ENCODE measurements at places on chromosomes 3 and 15.

- no peak for DNase-seq
Observed at GRCh38 chr3:47406762-47407149, 25.9 kb downstream of the PTPN23 start.

- DNase-seq = no peak
Observed at GRCh38 chr3:187750006-187750512, 4.8 kb upstream of the BCL6 start.

GRCh38 chr3:112500621-112501020 lies 1.3 kb upstream of the BTLA start:
- DNase-seq = no peak

GRCh38 chr3:149019580-149019979 lies 28.2 kb downstream of the GYG1 start:
- DNase-seq = no peak

DNA sequence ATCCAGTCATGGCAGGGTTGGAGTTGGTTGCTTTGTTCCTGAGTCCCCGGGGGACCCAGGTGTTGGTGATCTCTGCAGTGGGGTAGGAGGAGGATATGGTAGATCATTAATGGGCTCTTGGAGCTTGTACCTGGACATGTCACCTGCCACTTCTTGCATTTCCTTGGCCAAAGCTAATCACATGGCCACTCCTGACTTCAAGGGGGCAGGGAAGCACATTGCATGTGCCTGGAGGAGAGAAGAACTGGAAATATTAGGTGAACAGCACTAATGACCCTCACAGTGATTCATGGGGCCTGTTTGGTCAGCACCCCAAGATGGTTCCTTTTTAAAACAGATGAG lies 87.1 kb upstream of the MYZAP start:
- no peak for DNase-seq

DNA sequence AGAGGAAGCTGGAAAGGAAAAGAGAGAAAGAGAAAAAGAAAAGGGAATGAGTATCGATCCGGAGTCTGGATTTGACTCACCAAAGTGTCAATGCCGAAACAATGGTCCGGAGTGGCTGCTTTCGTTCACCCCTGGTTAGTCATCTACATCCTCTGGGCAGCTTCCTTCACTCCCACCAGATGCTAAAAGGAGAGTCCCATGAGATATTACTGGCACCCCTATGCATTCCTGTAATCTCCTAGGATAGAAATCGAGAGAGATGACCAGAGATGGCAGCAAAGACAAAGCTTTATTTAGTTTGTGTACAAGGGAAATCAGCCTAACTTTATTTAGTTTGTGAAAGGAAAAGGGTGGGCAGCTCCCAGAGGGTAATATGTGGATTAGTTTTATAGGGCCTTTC lies 622.2 kb downstream of the ZPLD1 start:
- no peak for DNase-seq

- no peak for DNase-seq
Observed at GRCh38 chr3:146163584-146163983, 2.6 kb upstream of the PLOD2 start.

DNA sequence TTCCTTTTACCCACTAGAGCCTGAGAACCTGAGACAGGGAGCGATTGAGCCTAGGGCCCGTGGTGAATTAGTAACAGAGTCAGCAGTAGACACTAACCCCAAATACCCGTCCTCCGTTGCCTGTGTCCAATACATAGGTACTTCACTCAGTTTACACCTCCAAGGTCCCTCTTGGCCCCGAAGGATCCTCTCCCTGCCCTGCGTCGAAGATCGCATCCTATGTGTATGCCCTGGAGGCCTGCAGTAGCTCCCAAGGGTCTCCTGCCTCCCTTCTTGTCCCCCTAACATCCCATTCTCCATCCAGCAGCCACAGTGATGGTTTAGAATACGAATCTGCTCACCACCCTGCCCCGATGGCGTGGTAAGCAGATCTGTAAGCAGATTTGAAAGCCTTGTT lies 67.0 kb downstream of the ISG20 start:
- DNase-seq = no peak

GRCh38 chr3:171165499-171165921 lies 139.0 kb upstream of the SLC2A2 start:
- DNase-seq = no peak

DNA sequence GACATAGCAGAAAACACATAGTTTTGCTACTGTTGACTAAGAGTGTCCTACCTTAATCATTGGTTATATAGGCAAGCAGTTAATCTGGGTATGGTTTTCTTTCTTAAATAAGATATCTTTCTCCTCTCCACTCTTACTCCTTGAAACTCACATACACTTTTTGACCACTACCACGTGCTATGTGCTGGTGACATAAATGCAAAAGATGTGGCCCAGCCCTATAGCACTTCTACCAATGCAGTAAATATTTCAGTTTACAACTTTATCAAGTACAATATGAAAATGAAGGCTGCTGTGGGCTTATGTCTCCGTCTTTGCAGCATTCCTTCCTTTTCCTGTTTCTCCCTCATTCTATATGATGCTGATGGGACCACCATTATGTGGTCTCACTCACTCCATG lies 410.2 kb upstream of the CFAP20DC start:
- no peak for DNase-seq

DNA sequence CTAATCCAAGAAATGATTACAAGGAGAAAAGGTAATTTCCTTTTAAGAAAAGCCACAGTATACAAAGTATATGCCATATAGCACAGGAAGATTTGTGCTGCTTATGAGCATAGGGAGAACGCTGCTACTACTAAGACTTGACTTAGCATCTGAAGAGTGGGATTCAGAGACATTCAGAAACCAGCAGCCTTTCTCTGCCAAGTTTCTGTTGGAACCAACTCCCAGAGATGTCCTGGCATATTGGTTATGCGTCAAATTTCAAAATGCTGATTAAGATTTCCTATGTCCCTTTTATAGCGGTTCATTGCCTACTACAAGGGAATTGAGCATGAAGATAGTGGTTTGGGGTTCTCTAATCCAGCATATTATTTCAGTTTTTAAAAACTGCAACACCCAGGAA lies 4.9 kb downstream of the NR2E3 start:
- no peak for DNase-seq

DNA sequence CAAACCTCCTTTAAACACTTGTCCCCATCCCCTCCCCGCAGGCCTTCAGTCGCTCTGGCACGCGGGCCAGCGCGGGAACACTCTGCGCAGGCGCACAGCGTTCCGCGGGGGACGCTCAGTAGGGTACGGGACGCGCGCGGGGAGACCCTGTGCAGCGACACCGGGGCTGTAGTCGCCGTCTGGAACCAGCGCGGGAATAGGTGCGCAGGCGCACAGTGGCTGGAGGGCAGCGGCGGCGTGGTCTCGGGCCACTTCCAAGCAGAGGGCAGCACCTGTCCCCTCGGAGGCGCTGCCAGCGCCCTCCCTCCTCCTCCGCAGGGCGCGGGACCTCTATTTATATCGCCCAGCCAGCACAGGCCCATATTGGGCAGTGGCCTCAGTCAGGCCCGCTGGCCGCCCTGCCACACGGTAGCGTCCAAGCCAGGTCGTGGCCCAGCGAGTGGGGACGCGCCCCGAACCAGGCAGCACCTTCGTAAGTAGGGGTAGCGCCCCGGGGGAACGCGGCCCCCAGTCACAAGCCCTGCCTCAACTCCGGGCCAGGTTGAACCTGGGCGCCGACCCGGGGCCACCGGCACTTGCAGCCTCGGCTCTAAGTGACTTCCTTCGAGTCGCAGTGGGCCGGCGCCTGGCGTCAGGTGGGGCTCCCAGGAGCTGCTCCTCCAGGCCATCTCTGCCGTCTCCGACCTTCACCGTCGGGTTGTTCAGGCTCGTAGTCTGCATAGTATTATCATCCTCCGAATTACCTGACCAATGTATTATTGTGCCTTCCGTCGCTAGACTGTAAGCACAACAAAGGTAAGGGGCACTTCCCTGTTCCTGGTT lies at the start of gene KBTBD12:
Gene KBTBD12, plus strand, starts transcription at position 118 of the 822 bp plus-strand sequence. CDS start 7,830 bp downstream, outside the sequence.
- no peak for DNase-seq

DNA sequence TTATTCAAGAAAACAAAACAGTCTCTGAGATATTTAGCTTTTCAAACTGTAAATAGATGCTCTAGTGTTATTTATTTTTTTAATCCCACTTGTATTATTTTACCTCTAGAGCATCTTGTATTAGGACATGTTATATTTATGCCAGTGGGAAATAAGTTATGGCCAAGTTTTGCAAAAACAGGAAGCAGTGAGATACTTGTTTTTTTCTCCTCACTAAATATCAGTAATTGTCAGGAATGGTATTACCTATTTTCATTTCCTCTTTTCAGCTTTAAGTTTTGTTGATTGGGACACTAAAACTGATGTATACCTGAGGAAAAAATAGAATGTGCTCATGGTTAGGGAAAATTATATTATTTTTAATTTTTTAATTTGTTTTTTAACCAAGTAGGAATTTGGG lies 8.6 kb upstream of the IL20RB start:
- no peak for DNase-seq

GRCh38 chr15:40932649-40933516 lies 3.7 kb downstream of the DLL4 start:
- DNase-seq = no peak

GRCh38 chr3:127065561-127066290 lies 82.8 kb downstream of the PLXNA1 start:
- DNase-seq = no peak

GRCh38 chr15:34336991-34337556 lies 507 bp downstream of the SLC12A6 start:
- no peak for DNase-seq

Measured in stimulated activated CD8-positive, alpha-beta memory T cell treated with anti-CD3 and anti-CD28 coated beads, Interleukin-15, amount 100 ng/mL, for 4 hours (primary cell).